ENCODE measurements at places on chromosomes 16 and 17. TPM values are rescaled to one million over a fixed set of nuclear protein-coding genes. Genes with fewer than 3 reads are reported as not detected.

FAM20A gene
- total RNA-seq = 24.8 TPM

DNA sequence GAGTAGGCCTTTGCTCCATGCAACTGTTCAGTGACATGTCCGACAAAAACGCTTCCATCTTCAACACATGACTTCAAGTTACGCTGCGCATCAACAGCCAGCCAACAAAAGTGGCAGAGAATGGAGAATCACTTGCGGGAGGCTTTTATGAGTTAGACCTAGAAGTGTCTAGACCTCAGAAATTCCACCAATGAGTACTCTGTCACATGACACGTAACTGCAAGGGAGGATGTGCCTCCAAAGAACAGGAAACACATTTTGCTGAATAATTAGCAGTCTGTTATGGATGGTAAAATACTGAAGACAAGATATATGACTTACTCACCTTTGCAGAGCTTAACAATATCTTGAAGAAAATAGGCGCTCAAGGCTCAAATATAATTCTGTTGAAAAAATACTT lies 62.1 kb downstream of the MYO1D start:
- no peaks in the 10 kb centered on the region for H3K36me3 ChIP-seq
- no peak overlapping the region for H3K27ac ChIP-seq

- H3K36me3 ChIP-seq = peaks cover 24% of the 10 kb centered on the region
- no peak overlapping the region for H3K27ac ChIP-seq
- H3K27me3 ChIP-seq = no peaks in the 10 kb centered on the region
- H3K4me3 ChIP-seq = no peak overlapping the region
- no peak for DNase-seq
- H3K4me1 ChIP-seq = peaks cover 26% of the 10 kb centered on the region
These were observed 69.7 kb downstream of the CREBBP start for GRCh38 chr16:3810818-3811217.

DNA sequence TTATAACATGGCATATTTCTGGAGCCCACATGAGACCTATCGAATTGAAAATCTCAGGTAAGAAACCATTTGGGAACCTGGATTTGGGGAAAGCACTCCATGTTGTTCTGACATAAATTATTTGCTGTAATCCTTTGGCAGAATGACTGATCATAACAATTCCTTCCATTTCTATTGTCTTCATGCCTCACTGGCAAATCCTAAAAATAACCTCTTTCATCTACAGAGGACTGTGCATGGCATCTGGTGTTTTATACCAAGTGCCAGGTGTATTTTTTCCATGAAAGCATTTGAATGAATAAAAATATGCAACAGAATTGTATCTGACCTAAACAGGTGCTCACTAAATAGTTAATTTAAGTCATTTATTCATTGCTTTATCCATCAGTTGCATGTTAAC lies 33.7 kb upstream of the COQ7 start:
- H3K27me3 ChIP-seq = no peaks in the 10 kb centered on the region
- no peaks in the 10 kb centered on the region for H3K36me3 ChIP-seq
- no peaks in the 10 kb centered on the region for H3K4me1 ChIP-seq
- DNase-seq = no peak
- no peak overlapping the region for H3K4me3 ChIP-seq

GRCh38 chr16:57802341-57803133 lies at the start of gene KIFC3:
KIFC3 (minus strand) TSS chr16:57802491; CDS start chr16:57798243, 4,248 bp downstream.
- H3K27ac ChIP-seq = peak within 1 kb of the TSS; percentile 91
- DNase-seq = no peak
- H3K4me3 ChIP-seq = peak within 1 kb of the TSS; percentile 96
- peaks cover 53% of the 10 kb centered on the region for H3K4me1 ChIP-seq
- H3K27me3 ChIP-seq = peaks cover 4% of the 10 kb centered on the region

GRCh38 chr17:73645050-73645871 lies 1.0 kb upstream of the SDK2 start:
- DNase-seq = peak; percentile 81
- no peak overlapping the region for H3K27ac ChIP-seq
- peaks cover 48% of the 10 kb centered on the region for H3K4me1 ChIP-seq

- DNase-seq = no peak
- peaks cover 56% of the 10 kb centered on the region for H3K4me1 ChIP-seq
- no peaks in the 10 kb centered on the region for H3K36me3 ChIP-seq
- H3K4me3 ChIP-seq = peak overlapping the region; percentile 19
These were observed 40.0 kb downstream of the SOST start for GRCh38 chr17:43718544-43718943.

Data from type B pancreatic cell (in vitro differentiated cells).